ENCODE measurements at places on chromosomes 2 and 18.

DNA sequence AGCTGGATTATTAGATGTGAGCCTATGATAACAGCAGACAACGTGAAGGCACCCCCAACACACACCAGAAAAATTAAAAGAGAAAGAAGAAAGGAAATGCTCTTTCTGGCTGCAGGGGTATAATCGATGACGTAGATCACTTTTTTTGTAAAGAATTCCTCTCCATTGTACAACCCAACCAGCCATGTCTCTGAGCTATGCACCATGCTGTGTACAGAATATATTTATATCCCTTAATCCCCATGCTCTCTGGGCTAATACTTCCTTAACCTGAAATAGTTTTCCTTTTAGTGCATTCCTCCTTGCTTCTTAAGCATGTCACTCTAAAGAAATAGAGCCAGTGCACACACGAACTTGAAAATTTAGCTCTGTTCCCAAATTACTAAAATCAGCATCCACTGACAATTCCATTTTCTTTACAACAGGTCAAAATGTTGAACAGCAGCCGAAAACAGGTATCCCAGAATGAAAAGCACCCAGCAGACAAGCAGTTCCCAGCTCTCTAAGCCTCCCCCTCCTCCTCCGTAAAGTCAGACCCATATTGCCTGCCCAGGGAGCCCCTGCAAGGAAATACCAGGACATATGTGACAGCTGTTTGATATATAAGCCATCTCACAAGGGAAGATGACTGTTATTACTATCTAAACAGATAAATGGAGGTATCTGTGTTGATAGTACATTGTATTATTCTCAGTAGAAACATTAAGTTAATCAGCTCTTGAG, 247.4 kb upstream of the RAB6C start:
- no peak for DNase-seq

GRCh38 chr2:69969991-69970390, 8.6 kb upstream of the ASPRV1 start:
- DNase-seq = no peak

GRCh38 chr2:231321556-231322334, 73.8 kb upstream of the B3GNT7 start:
- DNase-seq = no peak

GRCh38 chr18:62081761-62082294, 105.0 kb downstream of the PIGN start:
- DNase-seq = no peak

- DNase-seq = no peak
These were observed 20.2 kb upstream of the SSB start for GRCh38 chr2:169778446-169778845.

- DNase-seq = no peak
These were observed 2.2 kb downstream of the RALBP1 start for GRCh38 chr18:9477509-9477908.

DNA sequence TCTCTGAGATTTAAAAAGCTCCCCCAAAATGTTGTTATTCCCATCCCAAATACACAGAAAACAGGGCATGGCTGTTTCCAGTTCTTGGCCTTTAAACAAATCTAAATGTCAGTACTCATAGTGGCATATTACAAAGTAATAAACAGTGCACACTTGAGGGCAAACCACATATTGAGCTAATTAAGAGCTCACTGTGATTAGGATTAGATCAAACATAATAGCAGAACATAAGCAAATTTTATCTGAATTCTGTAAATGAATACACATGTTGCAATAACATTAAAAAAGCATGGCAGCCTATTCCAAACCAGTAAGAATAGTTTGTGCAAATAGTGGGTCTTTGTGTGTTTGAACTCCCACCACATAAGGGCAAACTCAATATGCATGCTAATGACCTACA, 66.7 kb downstream of the FAM228A start:
- DNase-seq = no peak
